ENCODE measurements at places on chromosomes 5 and 9.

- DNase-seq: no peak
These were observed 296.5 kb upstream of the DMAC1 start for GRCh38 chr9:8096091-8096490.

DNA sequence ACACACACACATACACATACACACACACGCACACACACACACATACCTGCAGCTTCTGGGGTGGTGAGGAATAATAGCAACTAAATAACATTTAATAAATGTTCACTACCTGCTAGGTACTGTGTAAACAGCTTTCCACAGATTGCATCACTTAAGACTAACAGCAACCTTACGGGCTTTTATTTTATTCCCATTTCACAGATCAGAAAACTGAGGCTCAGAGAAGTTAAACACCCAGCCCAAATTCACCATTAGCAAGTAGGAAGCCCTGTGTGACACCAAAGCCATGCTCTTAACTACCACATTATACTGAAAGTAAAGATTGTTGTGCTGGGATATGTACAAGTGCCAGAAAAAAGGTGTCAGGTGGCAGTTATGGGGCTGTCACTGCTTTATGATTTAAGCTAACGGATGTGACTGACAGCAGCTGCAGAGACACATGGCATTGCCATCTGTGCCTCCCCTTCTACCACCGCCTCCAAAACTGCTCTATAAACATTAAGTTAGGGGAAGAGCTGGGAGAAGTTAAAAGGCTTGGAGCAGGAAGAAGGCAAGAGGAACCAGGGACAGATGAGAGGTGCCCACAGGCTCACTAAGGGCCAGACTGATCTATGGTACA is 13.6 kb downstream of the MTMR12 start:
- no peak for DNase-seq

DNA sequence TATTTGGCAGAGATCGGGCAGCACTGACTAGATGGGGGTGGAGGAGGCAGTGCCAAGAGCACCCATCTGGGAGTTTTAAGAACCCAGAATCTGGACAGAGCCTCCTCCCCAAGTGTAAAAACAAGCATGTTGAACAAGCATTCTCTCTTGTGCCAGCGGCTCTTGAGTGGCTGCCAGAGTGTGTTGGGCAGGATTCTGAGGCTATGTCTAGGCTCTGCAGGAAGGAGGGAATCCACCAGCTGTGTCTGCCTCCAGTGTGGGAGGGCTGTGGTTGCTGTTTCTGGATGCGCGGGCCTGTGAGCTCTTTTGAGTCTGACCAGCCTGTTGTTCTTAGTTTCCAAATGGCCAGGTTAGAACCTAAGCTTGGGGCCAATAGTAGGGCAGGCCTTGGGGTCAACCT is 39.8 kb downstream of the HMCN2 start:
- no peak for DNase-seq

DNA sequence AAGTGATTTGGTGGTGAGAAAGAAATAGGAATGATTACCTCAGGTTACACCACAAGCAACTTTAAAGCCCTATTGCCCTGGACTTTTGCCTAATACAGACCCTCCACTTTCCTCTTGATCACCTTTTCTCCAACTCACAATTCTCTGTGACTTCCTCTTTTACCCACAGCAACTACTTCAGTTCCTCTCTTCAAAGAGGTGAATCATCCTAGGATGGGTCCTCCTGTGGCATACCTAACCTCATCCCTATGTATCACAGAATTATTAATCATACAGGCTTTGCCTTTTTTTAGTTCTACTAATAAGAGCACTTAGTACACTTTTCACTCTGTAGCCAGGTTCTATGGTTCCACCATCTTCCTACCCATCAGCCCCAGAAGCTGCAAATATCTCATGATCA is 19.6 kb upstream of the INSL6 start:
- DNase-seq: no peak

GRCh38 chr5:55308254-55308836 is 556 bp downstream of the MTREX start:
- no peak for DNase-seq

GRCh38 chr9:16060436-16061129 is 507.7 kb downstream of the CCDC171 start:
- no peak for DNase-seq

- no peak for DNase-seq
These were observed 142.8 kb upstream of the RGMB start for GRCh38 chr5:98630621-98631020.

GRCh38 chr9:135887585-135888050 is 19.7 kb downstream of the CAMSAP1 start:
- no peak for DNase-seq

DNA sequence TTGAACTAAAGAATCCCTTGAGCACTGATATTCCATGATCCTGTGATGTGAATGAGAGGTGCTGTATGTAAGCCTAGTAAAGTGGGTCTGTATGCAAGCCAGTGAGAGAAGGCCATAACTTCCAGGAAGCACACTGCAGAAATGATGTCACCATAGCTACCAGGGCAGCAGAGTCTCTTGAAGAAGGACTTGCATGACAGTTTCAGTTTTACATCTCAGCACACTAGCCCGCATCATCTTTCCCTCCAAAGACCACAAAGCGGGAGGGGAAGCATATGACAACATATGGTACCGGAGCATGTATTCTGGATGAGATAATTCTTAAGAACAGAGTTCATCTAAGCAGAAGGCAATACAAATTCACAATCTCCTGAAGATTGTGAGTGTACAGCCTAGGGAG is 37.6 kb upstream of the MAST4 start:
- DNase-seq: no peak

DNA sequence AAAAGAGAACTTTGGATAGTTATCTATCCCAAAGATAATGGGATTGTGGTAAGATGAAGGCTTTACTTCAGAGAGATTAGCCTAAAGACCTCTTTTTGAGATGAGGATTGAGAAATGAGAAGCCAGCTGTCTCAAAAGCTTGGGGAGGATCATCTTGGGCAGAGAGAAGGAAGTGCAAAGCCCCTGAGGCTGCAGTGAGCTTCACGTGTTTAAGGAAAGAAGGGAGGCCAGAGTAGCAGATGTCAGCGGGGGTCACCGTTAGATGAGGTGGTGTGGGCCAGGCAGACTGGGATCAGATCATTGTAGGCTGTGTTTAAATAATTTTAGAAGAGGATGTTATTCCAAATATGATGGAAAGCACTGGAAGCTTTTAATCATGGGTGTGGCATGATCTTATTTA is 270.1 kb downstream of the ARHGEF28 start:
- DNase-seq: no peak

DNA sequence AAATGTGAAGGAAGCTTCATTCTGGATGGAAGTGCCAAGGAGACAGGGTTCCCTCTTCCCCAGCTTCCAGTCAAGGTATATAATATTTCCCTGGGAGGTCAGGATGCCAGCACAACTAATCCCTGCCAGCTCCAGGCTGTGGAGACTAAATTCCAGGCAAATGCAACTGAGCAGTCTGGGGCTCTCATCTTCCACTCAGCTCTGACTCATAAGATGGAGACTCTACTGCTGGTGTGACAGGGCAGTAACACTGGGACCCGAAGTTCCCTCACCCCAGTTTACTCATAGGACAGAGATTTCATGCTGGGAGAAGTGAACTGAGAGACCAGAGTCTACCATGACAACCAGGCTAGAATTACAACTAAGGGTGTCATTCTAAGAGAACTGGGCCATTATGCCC is 235.4 kb downstream of the FSTL4 start:
- DNase-seq: no peak

DNA sequence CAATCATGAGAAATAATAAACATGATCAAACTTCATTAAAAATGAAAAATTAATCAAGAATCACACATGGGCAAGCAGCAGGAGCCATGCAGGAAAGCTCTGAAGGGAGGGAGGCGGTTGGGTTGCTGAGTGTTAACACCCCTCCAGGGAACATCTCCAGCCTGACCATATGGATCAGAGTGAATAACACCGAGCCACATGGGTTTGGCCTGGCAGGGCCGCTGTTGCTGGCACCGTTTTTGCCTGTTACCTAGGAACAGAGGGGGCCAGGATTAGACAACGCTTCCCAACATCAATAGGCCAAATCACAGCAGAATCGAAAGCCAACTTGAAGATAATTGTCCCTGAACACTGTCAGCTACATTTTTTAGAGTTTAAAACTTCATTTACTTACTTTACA is 160.2 kb downstream of the DENND1A start:
- DNase-seq: no peak

DNA sequence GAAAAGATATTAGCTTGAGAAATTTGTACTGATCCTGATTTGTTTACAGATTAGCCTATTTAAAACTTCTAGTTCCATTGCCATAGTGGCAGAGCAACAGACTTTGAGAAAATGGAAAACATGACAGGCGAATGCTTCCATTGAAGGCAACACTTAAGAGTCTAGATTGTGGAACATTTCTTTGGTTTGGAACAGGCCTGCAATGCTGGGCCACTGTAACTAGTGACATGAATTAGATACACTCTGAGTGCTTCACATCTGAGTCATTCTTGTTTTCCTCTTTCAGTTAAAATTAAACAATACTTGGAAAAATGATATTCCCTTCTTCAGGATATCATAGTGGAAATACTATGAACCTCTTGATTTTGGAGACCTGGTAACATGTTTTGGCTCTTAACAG is 453.6 kb upstream of the TUSC1 start:
- no peak for DNase-seq

DNA sequence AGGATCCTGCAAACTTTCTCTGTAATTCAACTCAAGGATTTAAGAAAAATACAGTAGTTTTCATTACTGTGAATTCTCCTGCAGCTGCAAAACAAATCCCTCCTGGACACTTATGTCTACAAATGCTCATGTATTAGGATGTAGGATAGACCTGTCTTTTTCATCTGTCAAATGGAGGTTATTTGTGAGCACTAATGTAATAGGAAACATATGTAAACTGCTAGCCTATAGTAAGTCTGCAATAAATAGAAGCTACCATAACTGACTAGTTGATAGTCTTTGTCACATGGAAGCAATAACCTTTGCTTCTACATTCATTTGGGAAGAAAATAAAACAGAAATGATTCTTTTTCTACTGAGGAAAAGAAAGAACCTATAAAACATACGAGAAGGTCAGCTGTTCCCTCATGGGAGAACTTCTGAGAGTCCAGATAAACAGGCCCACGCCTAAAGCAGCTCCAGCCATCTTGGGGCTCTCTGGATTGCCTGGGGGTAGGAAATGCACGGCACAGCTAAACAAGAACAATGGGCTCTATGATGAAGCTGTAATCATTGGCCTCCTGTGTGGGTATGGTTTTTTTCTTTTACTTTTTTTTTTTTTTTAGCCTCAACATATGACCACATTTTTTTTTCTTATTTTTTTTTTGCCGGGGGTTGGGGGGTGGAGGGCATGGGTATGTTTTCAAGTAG is 6.2 kb downstream of the KCNV2 start:
- no peak for DNase-seq

DNA sequence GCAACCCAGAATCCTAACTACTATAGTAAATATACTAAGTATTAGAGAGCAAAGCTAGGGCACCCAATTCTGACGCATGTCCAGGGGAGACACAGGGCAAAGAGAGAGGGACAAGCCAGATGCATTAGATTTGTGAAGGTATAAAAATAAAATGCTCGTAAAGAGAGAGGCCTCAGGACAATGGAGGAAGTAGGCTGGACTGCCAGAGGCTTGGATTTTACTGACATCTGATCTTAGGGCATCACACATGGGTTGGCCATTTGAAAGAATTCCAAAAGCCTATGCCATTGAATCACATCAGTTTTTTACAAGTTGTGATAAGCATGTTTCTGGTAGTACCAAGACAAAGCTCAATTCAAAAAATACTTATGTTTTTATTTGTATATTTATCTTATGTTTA is 149.3 kb upstream of the MSX2 start:
- DNase-seq: no peak

GRCh38 chr9:116891424-116891823 is 204.3 kb downstream of the TRIM32 start:
- no peak for DNase-seq

- no peak for DNase-seq
These were observed 16.1 kb upstream of the RAI14 start for GRCh38 chr5:34639852-34640626.

DNA sequence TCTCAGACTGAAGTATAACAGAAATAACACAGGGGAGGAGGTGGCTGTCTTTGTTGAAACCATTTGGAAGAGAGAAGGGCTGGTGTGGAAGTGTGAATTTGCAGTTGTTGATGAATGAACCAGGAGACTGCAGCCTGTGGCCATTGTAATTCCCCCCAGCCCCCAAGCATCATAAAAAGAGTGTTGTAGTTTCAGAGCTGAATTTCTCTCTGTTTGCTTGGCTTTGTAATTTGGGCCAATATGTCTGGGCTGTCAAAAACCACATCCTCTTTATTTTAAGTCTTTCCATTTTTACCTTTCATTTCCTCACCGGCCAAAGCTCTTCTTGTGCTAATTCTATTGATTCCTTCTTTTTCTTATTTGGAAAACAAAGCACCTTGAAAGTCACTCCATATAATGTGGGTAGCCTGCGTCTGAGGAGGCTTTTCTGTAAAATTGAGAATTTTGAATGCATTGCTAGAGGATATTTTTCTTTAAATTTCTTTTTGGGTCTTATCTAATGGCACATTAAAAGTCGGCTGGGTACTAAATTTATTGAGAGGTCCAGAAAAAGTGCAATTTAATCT is 383.3 kb downstream of the OSTF1 start:
- no peak for DNase-seq

DNA sequence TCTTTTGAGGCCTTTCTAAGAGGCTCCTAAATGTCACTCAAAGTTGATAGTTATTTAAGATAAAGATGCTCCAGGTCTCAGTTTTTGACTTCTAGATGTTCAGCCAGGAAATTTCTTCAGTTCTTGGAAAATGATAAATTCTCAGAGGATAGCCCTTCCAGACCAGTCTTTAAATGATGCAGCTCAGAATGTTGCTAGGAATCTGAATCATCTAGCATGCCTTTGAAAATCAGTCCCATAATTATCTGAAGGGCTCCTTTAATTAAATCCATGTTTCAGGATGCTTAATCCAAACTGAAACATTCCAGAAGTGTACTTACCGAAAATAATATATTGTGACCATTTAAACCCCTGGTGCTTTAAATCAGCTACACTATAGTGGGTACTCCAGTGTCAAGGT is 107.5 kb upstream of the FBN2 start:
- no peak for DNase-seq

DNA sequence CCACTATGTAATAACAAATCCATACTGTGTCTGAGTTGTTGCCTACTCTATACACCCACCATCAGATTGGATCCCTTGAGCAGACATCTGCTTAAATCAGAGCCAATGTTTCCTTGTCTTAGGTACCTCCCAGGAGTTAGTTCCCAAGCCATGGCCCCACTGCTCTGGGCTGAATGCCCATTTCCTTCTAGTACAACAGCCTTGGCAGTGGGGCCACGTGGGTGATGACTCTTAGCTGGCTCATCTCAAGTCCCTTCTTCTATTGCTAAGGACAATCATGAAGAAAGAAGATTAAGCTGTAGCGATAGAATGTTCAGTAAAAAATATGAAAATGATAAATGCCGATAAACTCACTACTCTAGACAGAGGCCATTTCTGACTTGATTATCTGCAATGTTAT is 16.6 kb downstream of the PTGR1 start:
- no peak for DNase-seq

All from activated CD8-positive, alpha-beta memory T cell treated with anti-CD3 and anti-CD28 coated beads for 48 hours (primary cell).